RWPE1 (cell line): ENCODE measurements at places on chromosomes 12 and 14.

DNA sequence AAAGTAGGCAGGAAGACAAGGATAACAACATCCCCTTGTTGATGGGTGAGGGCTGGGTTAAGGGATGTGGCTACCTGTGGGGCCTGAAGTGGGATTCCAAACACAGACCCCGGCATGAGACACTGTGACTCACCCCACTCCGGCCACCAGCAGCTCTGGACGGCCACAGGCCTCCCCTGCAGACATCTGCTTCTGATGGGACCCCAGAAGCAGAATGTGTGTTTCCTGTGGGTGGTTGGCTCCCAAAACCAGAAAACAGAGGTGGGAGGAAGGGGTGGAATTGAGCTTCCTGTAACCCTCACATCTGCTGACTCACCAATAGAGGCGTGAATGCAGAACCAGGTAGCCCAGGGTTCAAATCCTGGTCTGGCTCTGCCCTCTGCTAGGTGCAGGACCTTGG, 216.6 kb upstream of the PWP1 start:
- DNase-seq: no peak

- DNase-seq: no peak
Observed at GRCh38 chr14:100296106-100296651, 10.1 kb downstream of the SLC25A29 start.

GRCh38 chr12:2682296-2683251, 112.2 kb upstream of the FKBP4 start:
- peak; percentile 24 for DNase-seq

DNA sequence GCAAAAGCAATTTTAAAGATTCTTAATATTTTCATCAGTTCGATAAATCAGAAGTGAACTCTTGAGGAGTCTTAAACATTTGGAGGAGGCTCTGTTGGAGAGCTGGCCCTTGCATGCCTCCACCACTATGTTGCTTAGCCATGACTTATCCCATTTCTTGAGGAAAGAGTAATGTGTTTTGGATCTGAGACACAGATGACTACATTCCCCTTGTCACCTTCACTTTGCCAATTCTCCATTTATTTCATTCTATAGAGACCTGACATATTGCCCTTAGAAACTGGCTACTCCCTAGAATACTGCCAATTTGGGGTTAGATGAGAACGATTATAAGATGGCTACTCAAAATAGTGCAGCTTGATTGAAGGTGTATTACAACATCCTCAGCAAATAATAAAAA, 157.4 kb upstream of the TMEM260 start:
- no peak for DNase-seq

DNA sequence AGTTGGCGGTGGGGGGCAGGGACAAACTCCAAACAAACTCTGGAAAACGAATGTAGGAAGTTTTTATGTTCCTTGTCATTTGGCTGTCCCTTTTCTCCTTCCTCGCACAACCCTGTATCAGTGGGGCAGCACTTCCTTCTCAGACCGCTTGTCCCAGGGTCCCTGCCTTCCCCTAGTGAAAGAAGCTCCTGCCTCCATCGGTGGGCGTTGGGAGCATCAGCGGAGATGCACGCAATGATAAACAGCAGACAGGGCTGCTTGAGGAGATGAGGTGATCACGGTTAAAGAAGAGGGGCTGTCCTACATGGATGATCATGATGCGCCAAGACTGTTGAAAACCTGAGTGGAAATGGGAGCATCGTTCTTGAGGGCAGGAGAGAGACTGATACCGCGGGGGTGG, 620 bp downstream of the C1S start:
- DNase-seq: no peak
